ENCODE measurements at places on chromosomes 12 and 14. TPM values are rescaled to one million over a fixed set of nuclear protein-coding genes. Genes with fewer than 3 reads are reported as not detected.

- no peak for DNase-seq
Measured at GRCh38 chr12:118059341-118060191, 1.4 kb downstream of the WSB2 start.

DNA sequence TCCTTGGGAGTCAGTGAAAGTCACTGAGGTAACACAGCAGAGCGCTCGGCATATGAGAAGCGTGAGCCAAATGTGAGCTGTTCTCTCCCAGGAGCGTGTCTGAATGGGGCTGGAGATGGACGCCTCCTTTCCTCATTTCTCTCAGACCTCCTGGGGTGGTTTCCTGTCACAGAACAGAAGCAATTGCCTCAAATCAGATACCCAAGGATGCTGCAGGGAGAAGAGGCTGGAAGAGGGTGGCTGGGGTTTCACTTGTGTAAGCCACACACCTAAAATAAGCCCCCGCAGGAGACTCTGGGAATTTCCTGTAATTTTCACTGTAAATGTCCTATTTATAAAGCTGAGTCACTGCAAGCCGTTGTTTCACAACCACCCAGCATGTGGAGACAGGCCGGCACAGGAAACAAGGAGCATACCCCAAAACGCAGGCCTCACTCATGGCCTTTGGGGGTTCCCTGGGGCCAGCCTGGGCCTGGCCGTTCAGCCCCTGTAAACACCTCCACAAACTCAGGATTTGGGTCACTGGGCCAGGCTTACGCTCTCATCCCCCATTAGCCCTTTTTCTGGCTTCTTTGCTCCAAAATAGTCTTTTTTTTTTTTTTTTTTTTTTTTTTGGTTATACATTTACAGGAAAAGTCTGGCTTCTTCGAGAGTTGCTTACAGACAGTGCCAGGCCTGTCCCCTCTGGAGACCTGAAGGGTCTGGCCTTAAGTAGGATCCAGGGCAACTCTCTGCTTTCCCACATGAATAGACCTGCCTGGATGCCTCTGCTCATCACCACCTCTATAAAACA is 55.3 kb downstream of the VCPKMT start:
- DNase-seq = peak; percentile 58

- no peak for DNase-seq
Measured at GRCh38 chr14:96929950-96930349, 132.8 kb downstream of the VRK1 start.

DNA sequence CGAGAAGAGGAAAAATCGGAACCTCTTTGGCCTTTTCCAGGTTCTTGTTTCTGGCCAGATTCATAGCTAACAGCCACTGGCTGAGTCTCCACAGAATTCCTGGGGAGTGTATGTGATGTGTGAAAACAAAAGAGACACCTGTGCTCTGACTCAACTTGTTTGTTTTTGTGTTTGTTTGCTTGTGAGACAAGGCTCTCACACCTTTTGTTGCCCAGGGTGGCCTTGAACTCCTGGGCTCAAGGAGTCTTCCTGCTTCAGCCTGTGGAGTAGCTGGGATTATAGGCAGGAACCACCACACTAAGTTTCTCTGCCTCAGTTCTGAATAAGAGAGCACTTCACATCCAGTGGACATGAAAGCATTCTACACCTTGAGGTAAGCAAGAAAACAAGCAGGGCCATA is 22.7 kb downstream of the MFAP5 start:
- DNase-seq = no peak

DNA sequence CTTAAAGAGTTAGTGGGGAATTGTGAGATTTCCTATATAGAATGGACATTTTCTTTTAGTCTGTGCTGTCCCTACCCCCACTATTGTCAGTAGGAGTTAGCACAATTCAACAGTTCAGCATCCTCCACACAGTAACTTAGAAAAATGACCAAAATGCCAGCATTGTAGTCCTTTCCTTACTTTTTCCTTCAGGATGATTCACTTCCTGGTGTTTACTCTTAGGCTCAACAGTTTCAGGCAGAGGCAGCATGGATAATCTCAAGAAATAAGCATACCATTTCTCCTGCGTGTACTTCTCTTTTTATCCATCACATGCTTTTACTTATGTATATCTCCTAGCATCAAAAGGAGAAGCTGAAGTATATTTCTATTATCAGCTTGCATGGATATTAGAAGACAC is 683.4 kb downstream of the SLC16A7 start:
- DNase-seq = no peak

DNA sequence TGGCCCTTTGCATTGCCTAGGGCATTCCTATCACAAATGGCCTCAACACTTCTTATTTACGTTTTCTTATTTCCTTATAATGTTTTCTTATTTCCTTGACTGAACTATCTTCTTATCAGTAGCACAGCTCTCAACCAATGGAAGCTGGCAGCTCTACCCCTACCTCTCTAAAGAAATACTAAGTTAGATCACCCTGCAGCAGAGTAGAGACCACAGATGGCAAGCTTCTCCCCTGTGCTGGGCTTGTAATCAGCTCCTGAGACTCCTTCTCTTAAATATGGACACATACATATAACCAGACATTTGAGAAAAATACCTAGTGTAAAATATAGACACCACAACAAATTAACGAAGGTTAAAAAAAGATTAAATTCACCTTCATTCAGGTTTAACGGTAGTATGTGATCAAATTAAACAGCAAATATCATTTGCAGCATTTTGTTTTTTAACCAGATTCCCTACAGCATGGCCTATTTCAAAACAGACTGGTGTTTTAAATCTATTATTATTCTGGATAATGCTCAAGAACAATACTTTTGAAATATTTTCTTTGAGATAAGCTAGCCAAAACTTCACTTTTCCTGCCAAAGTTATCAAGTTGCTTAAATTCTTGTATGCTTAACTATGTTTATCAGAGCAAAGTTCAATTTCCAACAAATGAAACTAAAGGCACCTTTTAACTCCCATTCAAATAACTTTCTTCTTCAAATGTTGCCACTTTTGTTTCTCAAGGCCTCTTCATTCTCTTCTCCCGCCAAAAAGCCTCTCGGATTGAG is 54.3 kb downstream of the SLC41A2 start:
- DNase-seq = no peak

DNA sequence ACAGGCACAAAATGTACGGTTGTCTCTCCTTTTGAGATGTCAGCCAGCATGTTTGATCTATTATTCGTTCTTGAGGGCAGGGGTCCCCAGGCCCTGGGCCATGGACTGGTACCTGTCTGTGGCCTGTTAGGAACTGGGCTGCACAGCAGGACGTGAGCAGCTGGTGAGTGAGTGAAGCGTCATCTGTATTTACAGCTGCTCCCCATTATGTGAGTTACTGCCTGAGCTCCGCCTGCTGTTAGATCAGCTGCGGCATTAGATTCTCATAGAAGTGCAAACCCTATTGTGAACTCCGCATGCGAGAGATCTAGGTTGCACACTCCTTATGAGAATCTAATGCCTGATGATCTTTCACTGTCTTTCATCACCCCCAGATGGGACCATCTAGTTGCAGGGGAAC is 41.4 kb upstream of the SCN8A start:
- DNase-seq = no peak

DNA sequence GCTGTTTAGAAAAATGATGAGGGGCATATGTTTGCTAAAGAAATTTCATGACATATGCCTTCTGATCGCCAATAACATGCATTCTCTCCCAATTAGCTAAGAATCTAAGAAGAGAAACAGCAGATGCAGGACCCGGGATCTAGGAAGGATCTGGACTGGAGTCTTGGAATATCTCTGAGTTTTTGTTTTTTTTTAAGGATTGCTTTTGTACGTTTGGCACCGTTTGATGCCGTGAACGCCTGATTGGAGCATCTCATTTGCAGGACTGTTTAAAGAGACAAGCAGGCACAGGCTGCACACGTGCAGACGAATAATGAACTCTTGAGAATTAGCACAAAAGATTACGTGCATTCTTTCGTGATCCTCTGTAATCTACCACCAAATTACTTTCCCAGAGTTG is 13.6 kb downstream of the EML1 start:
- DNase-seq = no peak

- DNase-seq = no peak
Measured at GRCh38 chr12:32702946-32703345, 23.8 kb downstream of the DNM1L start.

DNA sequence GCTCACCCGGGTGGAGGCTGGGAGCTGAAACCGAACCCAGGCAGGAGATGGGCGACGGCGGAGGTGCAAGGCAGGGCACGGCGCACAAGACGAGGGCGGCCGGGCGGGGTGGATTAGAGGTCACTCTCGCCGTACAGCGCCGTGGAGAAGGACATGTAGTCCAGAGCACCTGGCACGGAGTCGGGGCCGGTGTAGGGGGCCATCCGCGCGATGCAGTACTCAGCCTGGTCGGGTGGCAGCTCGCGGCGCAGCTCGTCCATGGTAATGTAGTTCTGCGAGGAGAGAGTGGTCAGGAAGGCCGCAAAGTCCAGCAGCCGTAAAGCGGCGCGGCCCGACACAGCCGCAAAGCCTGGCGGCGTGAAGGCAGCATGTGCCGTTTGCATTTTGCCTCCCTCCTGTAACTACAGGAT is 81.9 kb upstream of the ZFP36L1 start:
- DNase-seq = peak; percentile 53

DNA sequence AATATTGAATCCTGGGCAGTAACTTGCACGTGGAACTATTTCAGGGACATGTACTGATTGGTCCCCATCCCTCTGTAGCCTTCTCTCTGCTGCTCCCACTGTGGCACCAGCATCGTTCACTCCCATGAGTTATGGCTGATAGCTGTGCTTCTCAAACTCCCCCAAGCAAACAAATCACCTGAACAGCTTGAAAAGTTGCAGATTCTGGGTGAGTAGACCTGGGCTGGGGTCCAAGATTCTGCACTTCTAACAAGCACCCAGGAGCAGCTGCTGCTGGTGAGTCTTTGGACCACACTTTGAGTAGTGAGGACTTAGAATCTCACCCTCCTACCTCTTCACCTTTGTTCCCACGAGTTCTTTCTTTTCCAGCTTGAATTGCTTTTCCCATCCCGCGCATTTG is 49.4 kb upstream of the ZFP36L1 start:
- DNase-seq = no peak

DNA sequence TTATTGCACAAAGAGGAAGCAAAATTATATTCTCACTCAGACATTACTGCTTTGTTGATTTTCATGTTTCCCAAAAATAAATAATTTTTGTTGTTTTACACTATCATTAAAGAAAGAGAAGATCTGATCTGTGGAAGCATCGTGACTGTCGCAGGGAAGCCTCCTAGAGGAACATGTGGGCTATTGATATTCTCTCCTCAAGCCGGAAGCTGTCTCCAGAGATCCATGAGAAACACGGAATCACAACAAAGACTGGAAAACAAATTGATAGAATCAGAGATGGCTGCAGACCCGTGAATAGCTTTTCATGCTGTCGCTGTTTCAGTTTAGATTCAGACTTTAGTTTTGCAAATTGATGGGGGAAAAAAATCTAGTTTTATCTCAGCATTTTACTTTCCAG is 235.2 kb upstream of the TMPO start:
- no peak for DNase-seq

GRCh38 chr12:26810330-26810729 is 22.7 kb downstream of the ITPR2 start:
- peak; percentile 79 for DNase-seq

- no peak for DNase-seq
Measured at GRCh38 chr14:65214741-65215140, 112.4 kb upstream of the MAX start.

- DNase-seq = no peak
Measured at GRCh38 chr14:64507376-64508156, 3.0 kb downstream of the ZBTB1 start.

- DNase-seq = no peak
Measured at GRCh38 chr14:52660325-52660724, 35.0 kb downstream of the ERO1A start.

GRCh38 chr14:95535226-95536021 is 574 bp downstream of the GLRX5 start:
- no peak for DNase-seq

GRCh38 chr14:91405724-91406435 is 11.7 kb downstream of the CCDC88C start:
- DNase-seq = no peak

GRCh38 chr12:46487567-46488131 is 115.1 kb upstream of the SLC38A2 start:
- DNase-seq = no peak

DNA sequence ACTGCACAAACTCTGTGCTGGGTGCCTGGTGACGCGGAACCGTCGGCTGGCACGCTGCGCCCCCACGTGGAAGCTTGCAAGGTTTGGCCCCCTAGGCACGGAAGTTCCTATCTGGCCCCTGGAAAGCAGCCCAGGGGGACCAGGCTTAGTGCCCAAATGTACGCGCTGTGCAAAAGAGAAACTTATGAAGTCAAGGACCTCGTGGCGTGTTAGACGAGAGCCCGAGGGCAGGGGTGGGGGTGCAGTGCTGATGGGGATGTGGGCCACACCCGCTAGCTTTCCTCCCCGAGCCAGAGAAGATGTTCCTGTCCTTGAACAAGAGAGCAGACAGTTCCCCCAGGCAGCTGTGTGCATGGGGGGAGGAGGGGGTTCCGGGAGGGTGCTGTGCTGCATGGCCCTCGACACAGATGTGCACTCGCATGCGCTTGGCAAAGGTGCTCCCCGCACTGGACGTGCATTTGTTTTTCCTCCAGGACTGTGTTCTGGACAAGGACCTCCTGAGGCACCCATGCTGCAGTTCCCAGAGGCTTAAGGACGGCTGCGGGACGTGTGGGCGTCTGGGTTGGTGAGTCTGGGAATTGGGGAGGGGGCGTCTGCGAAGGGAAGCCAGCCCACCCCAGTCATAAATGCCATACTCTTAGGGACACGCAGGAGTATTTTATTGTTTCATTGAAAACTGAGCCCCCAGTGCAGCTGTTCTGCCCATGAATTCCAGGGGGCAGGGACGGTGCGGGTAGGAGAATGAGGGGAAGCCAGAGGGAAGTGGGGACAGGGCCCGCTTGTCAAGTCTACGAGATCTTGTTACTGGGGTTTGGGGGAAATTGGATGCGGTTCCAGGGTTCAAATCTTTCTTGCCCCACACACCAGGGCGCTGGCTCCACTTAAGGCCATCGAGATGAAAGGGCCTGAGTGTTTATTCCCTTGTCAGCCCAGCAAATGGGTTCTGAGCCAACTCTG is 80.0 kb downstream of the NTF3 start:
- DNase-seq = peak; percentile 64

KLRC4 gene
- total RNA-seq = not detected

OR4Q3 gene
- total RNA-seq = not detected

ANKRD33 gene
- total RNA-seq = not detected

TSHR gene
- not detected for total RNA-seq

CCDC175 gene
- not detected for total RNA-seq

ZNF385A gene
- 10.7 TPM for total RNA-seq

TAS2R8 gene
- total RNA-seq = not detected

FAM234B gene
- total RNA-seq = 1.8 TPM

SSPN gene
- 51.5 TPM for total RNA-seq

NACA gene
- total RNA-seq = 449 TPM

L3HYPDH gene
- total RNA-seq = 9.1 TPM

STON2 gene
- 12.0 TPM for total RNA-seq

WNT5B gene
- 3.2 TPM for total RNA-seq

RAB15 gene
- total RNA-seq = 7.5 TPM

SLC7A7 gene
- 4.6 TPM for total RNA-seq

INHBC gene
- not detected for total RNA-seq
